ENCODE measurements at places on chromosomes 1 and 21.

- no peak for DNase-seq
Measured at GRCh38 chr1:51715369-51715768, 98.5 kb downstream of the OSBPL9 start.

DNA sequence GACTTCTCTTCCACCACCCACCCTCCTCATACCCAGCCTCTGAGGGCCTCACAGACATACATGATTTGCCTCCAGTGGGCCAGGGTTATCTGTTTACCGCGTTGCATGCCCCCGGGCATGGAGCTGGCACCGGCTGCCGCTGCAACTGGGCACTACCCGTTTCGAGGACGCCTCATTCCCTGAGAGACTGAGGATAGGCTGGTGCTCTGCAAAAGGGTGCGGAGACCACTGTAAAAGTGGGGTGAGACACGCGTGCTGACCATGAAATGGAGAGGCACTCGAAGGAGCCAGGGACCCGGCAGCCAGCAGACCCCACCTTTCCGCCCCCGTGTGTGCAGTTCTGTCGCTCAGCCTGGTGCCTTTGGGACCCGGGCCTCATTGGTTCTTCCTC lies 20.6 kb downstream of the TP73 start:
- no peak for DNase-seq

GRCh38 chr1:158177700-158178450 lies 2.8 kb upstream of the CD1D start:
- no peak for DNase-seq

- DNase-seq, result no peak
Measured at GRCh38 chr1:99007366-99007765, 2.7 kb upstream of the PLPPR5 start.

DNA sequence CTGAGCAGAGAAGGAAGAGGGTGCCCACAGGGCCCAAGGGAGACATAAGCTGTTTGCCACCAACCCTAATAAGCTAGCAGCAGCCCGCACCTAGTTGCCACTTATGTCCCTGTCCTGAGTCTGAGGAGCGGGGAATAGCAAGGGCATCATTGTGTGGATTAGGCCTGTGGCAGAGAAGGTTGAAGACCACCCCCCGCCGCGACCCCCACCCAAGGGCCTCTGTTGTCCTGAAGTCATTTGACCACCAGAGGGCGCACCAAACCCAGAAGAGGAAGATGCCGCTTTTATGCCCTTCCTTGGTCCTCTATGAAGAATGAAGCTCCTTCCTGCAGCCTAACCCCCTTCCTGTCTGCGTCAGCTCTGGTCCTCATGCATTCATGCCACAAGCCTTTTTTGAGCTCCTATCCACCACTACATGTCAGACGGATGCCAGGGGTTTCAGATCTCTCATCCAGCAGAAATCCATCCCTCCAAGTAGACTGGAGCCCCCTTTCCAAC lies 16.6 kb downstream of the RHBG start:
- peak; percentile 76 for DNase-seq

- DNase-seq, result no peak
Measured at GRCh38 chr1:43729816-43730463, 22.6 kb downstream of the ST3GAL3 start.

DNA sequence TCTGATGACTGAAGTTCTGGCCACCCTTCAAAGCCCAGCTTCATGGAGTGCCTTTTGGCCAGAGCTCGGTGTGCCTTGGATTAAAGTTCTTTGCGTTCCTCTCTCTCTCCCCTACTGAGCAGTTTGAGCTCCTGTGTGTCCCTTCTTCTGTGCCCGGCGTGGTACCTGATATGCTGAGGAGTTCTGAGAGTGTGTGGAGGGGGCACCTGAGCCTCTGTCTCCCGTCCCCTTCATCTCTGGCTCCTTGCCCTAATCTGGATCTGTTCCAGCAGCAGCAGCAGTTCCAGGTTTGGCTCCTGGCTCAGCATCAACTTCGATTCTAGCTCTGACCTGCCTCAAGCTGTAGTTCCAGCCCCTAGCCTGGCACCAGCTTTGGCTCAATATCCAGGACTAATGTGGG lies 25.1 kb upstream of the MYCL start:
- DNase-seq, result no peak

- no peak for DNase-seq
Measured at GRCh38 chr21:14687268-14687625, 141.1 kb upstream of the SAMSN1 start.

DNA sequence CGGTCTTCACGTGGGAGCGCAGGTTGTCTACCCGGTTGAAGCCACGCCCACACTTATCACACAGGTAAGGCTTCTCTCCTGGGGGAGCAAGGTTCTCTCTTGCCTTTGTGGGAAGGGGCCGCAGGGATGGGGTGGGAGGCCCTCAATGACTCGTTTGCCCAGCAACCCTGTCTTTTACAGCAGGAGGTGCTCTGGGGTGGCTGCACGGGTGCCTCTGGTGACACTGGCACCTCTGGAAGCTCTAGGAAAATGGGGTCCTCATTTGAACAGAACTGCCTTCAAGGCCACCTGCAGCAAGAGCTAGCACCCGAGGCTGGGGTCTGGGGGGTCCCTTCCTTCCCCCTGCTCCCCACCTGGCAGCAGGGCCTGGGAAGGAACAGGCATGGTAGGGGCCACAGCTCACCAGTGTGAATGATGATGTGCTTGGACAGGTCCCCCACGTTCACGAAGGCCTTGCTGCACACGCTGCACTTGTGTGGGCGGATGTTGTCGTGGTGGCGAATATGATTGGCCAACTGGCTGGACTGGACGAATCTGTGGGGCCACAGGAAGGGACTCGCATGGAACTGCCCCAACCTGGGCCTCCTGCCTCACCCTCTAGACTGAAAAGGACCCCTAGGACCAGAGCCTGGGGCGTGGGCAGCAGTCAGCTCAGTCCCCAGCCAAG lies 33.1 kb downstream of the ZBTB17 start:
- no peak for DNase-seq

GRCh38 chr1:156075162-156075561 lies 7.1 kb downstream of the MEX3A start:
- no peak for DNase-seq

- peak; percentile 16 for DNase-seq
Measured at GRCh38 chr1:33094971-33095604, 14.1 kb downstream of the AZIN2 start.

GRCh38 chr1:43205671-43206070 lies 33.5 kb downstream of the CFAP57 start:
- DNase-seq, result no peak

DNA sequence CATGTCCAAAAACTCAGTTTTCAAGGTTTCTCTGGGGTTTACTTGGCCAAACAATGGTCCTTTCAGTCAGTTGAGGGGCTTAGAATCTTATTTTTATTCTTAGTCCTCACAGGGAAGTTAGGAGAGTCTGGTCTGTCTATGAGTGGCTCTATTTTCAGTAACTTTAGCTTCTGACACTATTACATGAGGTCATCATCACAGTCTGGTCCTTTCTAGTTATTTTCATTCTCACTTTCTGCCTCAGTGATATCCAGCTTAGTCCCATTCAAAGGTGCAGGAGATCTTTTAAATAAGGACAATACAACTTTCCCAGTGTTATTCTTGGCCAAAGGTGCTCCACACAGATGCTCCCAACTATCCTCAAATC lies 30.0 kb upstream of the FGGY start:
- no peak for DNase-seq

DNA sequence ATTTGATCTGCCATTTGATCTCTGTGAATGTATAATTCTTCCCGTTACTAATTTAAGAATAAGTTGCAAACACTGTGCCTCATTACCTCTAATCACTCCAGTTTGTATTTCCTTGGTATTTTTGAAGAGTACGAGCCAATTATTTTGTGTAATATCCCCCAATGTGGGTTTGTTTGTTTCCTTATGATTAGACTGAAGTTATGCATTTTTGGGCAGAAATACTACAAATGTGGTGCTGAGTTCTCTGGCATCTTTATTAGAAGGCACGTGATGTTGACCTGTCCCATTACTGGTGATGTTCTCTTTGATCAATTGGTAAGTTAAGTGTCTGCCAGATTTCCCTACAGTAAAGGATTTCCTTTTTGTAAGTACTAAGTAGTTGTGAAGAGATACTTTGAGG lies 10.3 kb downstream of the MIXL1 start:
- no peak for DNase-seq

GRCh38 chr1:55503663-55504305 lies 288.6 kb upstream of the USP24 start:
- no peak for DNase-seq

DNA sequence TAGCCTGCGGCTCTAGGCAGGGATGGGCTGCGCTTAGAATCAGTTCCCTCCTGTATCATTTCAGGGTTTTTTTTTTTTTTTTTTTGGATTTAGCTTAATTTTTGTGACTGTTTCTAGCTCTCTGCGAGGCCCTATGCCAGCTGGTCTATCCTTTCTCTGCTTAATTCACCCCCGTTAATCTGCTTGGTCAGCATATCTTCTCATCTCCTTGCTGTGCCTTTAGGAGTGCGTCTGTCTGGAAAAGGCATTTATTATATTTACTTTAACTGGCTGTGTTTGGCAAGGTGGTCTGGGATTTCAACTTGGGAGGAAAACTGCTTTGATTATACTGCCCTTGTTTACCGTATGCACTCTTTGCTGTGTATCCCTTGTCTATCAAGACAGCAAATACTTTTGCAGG lies 184.8 kb upstream of the KIAA0040 start:
- DNase-seq, result no peak

GRCh38 chr21:44878053-44878982 lies 4.8 kb upstream of the PTTG1IP start:
- no peak for DNase-seq

- no peak for DNase-seq
Measured at GRCh38 chr21:45535341-45536081, 6.7 kb downstream of the SLC19A1 start.

DNA sequence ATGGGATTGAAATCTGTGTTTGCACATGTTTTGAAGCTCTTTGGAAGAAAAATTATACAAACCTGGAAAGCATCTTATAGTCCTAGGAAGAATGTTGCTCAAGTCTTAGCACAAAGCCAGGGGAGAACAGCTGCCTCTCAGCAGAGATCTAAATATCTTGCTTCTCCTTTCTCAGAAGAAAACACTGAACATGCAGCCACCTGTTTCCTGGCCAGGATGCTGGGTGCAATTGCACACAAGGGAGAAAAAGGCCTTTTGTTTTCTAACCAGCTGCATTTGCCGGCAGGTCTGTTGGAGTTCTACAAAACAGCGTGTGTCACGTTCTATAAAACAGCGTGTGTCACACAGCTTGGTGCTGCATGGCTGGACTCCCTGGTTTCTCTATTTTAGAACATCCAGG lies 259.6 kb upstream of the PLD5 start:
- no peak for DNase-seq

GRCh38 chr1:32494196-32494595 lies 29.3 kb downstream of the ZBTB8B start:
- no peak for DNase-seq

DNA sequence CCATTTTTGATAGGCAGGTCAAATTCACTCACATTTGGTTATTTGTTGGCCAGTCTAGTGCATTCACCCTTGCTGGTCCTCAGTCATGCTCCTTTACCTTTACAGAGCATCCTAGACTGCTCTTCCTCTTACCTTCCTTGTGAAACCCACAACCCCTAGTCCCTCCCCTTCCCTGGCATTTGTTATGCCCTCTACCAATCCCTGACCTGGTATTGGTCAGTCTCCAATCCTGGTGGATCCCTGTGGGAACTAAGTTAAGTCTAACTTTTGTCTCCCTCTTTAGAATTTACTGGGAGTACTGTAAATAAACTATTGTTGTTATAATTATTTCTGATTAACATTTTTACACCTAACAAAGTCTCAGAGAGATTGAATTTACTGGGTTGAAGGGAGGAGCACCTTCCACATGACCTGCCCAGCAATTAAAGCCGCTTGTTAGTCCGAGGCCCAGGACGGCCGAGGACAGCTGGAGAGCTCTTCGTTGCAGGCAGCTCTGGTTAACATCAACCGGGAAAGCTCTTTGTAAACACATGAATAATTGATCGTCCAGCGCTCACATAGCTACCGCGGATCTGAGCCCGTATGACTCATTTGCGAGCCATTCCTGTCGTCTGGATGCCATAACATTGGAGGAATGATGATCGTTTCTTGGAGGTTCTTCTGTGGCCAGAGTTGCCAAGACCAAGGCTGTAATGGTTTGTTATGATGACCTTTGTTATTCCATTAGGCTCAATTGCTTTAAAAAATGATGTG lies 31.9 kb downstream of the MTARC1 start:
- no peak for DNase-seq

- DNase-seq, result no peak
Measured at GRCh38 chr1:116125758-116126157, 14.6 kb downstream of the MAB21L3 start.

DNA sequence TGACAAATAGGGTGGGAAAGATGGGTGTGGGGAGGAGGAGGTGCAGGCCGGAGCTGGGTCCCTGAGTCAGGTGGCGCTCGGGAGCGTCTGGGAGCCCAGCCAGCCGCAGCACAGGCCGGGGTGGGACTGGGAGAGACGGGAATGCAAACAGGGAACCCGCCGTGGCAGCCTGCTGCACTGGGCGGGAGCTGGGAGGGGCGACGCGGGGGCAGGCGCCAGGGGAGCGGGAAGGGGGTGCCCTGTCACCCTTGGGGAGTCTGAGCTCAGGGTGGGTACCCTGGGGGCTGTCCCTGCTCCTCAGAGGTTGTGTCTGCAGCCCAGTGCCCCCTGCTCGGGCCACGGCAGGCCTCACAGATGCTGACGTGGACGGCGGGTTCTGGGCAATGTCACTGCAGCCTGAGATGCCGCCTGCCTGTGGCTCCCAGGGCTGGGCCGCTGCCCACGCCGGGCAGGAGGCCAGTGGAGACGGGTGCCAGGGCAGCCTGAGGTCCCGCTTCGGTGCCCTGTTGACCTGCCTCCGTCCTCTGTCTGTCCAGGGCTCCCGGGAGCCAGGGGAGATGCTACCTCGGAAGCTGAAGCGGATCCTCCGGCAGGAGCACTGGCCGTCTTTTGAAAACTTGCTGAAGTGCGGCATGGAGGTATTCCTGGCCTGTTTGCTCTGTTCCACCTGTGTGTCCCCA lies 16.6 kb upstream of the LRRC3 start:
- DNase-seq, result no peak

DNA sequence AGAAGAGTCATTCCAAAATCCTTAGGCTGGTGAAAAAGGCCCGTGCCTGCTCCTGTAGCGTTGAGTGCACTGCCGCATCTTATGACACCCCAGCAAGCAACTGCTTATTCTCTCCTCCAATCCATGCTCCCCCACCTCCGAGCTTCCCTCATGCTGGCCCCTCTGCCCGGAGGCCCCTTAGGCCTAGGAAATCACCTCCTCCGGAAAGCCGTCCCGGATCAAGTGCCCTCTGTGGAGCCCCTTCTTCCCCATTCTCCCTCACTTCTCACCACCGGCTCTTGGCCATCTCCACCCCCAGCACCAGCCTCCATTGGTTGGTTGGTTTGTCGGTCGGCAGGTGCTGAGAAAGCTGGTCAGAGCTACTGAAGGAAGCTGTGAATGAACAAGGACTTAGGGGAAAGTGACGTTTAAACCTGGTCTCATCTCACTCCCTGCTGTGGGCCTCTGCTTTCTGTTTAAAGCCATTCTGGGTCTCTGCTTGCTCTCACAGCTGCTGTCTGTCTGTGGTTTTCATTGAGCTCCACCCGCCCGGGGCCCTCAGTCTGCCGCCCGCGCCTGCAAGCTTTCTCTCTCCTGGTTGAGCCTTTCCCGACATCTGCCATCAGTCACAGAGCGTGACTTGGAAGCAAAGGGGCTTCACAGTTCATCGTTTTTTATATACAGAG lies 122.2 kb downstream of the KCNN3 start:
- peak; percentile 52 for DNase-seq

GRCh38 chr21:21085206-21085605 lies 87.0 kb downstream of the NCAM2 start:
- DNase-seq, result no peak

- peak; percentile 85 for DNase-seq
Measured at GRCh38 chr1:2255420-2256369, 27.6 kb downstream of the SKI start.

- DNase-seq, result no peak
Measured at GRCh38 chr1:38451541-38451993, 405.0 kb upstream of the POU3F1 start.

Data from CD4-positive, alpha-beta T cell treated with Interleukin-6 at 100 ng/mL for 8 hours (primary cell).